Right cardiac atrium (tissue), 5 donors: ENCODE measurements at places on chromosomes 1 and 21. TPM values are rescaled to one million over a fixed set of nuclear protein-coding genes. Genes with fewer than 3 reads are reported as not detected.
A peak's percentile ranks its signal among the peaks of the same experiment; 100 is the strongest.

SPRR3 gene
- not detected for total RNA-seq

MPZ gene
- 8.3 TPM for total RNA-seq

RHCE gene
- 0.62 TPM for total RNA-seq

TAL1 gene
- 3.6 TPM for total RNA-seq

CELA3A gene
- 0.86 TPM for total RNA-seq

- DNase-seq, result no peak
Observed at GRCh38 chr1:206769304-206769731, 1.3 kb upstream of the IL19 start.

DNA sequence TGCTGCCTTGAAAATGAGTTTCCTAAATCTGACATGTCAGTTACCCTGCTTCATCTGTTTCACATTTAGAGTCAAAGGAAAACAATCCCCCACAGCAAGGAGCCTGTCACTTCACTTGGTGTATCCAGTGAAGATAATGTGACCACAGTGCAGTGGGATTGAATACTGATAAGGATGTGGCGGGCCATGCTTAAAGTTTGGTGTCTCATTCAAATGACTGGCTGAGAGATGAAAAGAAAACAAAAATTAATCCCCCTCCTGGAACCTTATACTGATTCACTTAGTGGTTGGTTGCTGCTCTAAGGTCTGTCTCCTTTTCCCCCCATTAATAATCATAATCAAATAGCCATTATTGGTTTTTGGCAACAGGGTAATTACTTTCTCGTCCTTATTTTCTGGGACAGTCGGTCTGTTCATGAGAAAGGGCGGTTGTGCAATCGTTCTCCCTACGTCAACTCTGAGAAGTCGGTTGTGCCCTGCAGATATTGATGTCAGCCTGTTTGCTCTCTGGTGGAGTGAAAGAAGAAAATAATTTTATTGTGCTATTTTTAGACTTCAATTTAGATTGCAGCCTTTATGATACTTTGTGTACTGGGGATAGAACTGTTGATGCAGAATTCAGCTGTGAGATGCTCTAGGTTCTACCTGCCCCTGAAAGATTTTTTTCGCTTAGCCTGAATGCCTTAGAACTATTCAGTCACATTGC, 360.2 kb downstream of the DISC1 start:
- DNase-seq, result peak; percentile 62

GRCh38 chr1:85705940-85706339, 2.3 kb downstream of the ZNHIT6 start:
- DNase-seq, result no peak

GRCh38 chr1:15417059-15417934, 7.6 kb downstream of the EFHD2 start:
- DNase-seq, result no peak

DNA sequence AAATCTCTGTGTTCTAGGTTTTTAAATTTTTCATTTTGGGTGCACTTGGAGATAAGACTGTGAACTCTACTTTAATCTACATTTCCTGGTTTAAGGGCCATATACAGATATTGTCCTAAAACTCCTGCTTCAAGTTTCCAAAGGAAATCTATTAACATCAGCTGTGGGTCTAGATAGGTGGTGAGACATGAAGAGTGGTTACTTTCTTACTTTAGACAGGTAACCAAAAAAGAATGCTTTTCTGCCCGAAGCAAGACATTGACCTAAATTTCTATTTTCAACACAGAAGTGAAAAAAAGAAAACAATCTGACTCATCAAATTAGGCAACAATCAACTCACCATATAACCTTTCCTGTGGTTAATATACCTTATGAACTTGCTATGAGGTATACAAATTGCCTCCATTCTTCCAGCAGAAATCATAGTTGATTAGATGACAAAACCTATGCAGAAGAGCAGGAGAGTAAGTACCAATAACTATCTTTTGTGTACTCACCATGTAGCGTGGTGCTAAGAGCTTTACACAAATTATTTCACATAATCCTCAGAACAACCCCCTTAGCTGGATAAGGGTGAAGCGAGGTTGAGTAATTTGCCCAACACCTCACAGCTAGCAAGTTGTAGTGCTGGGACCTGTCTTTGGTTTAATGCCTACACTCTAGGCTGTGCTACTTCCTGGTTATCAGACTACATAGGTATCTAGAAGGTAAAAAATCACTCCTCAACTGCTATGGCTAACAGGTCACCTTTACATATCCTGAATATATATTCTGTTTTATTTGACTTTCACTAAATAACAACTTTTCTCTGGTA, 23.4 kb upstream of the PTPN14 start:
- DNase-seq, result no peak

- DNase-seq, result peak; percentile 79
Observed at GRCh38 chr1:2412773-2413494, 570 bp upstream of the PEX10 start.

- DNase-seq, result peak; percentile 71
Observed at GRCh38 chr1:208207388-208208131, 36.6 kb downstream of the PLXNA2 start.

DNA sequence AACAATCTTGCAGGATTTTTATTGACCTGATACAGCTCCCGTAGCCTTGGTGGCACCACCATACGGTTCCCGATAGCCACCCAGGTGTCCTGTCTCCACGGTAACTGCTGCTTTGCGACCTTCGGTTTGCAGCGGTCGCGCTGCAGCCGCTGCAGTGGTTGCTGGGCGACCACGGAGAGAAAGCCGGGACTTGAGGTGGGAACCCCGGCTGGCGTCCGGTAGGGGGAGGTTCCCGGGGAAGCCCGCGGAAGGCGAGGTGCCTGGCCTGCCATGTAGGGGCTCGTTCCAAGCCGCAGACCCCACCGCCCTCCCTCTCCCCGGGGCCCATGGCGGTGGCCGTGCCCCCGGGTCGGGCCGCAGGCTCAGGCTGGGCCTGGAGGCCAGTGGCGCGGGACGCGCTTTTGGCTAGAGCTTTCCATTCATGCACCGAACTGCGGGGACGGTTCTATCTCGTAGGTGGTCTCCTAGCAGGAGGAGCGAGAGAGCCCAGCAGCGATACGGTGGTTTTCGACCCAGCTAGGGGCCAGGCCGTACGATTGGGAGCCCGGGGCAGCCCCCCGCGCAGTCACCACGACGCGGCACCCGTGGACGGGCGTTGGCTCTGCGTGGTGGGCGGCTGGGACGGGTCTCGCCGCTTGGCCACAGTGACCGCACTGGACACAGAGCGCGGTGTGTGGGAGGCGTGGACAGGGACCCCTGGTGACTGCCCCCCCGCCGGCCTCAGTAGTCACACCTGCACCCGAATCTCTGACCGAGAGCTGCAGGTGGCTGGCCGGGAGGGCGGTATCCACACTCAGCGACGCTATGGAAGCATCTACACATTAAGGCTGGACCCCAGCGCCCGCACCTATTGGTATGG, at the start of gene KLHDC9:
Gene KLHDC9, plus strand, starts transcription at position 152 of the 859 bp plus-strand sequence. Its CDS starts 175 bp downstream, at position 327.
- peak; percentile 88 for DNase-seq

DNA sequence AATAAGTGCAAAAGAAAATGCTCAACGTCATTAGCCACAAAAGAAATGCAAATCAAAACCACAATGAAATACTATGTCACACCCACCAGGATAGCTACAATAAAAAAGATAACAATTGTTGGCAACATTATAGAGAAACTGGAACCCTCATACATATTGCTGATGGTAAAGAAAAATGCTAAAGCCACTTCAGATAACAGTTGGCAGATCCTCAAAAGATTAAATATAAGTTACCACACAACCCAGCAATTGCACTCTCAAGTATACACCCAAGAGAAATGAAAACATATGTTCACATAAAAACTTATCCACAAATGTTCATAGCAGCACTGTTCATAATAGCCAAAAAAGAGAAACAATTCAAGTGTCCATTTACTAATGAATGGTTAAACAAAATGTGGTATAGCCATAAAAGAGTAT, 20.7 kb downstream of the TRIM33 start:
- DNase-seq, result no peak
